ENCODE measurements at places on chromosomes 3 and 15.
A peak's percentile ranks its signal among the peaks of the same experiment; 100 is the strongest.

DNA sequence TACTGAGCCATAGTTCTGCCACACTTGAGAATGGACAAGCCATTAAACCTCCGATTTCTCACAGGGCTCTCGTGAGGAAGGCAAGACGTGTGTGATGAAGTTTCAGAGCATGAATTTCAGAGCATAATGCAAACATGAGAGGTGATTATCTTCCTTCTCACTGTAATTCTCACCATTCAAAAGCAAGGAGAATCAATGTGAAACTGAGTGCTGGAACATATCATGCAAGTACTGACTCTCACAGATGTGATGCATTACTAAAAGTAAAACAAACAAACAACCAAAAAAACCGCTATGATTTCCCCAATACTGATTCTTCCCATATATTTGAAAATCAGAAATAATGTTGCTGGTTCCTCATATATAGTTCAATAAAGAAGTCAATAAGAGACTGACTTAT, 23.7 kb downstream of the P3H2 start:
- no peak for DNase-seq

DNA sequence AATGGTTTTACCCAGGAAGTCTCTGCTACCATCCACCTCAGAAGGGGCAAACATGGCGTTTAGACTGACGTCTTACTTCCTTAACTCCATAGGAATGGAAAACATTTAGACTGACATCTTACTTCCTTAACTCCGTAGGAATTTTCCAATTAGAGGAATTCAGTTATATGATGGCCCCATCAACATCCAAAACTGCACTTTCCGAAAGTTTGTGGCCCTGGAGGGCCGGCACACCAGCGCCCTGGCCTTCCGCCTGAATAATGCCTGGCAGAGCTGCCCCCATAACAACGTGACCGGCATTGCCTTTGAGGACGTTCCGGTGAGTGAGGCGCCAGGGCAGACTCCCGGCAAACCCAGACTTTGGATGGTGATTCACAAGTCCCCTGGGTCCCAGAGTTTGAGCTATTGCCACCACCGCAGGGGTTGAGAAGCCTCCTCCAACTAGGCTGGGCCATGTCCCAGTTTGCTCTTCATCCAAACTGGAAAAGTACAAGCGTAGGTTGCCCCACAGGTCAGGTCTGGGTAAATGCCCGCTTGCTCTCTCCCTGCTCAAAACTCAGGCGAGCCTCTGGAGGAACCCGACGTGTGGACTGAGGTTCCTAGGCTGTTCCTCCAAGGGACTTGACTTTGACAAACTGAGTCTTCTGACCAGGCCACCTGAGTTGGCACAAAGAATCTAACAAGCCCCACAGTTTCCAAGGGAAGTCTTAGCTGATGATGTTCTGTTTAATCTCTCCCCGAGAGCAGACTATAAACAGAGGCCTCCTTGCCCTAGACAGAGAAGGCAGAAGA, 57.7 kb downstream of the MESD start:
- no peak for DNase-seq

DNA sequence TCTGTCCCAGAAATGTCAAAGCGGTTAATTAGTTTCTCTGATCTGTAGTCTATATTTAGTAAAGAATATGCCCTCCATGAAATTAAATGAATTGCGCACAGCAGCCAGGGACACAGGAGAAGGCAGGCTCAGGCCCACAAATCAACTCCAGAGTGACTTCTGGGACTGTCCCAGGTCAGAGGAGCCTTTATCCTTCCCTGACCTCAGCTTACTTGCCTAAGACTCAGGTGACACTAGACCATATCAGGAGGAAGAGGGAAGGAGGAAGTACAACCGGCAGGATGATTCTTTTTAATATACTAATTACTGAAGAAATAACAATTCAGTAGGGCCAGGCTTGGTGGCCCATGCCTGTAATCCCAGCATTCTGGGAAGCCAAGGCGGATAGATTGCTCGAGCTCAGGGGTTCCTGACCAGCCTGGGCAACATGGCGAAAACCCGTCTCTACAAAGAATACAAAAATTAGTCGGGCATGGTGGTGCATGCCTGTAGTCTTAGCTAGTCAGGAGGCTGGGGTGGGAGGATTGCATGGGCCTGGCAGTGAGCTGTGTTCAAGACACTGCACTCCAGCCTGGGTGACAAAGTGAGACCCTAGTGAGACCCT, 1.8 kb upstream of the GPR15 start:
- no peak for DNase-seq

DNA sequence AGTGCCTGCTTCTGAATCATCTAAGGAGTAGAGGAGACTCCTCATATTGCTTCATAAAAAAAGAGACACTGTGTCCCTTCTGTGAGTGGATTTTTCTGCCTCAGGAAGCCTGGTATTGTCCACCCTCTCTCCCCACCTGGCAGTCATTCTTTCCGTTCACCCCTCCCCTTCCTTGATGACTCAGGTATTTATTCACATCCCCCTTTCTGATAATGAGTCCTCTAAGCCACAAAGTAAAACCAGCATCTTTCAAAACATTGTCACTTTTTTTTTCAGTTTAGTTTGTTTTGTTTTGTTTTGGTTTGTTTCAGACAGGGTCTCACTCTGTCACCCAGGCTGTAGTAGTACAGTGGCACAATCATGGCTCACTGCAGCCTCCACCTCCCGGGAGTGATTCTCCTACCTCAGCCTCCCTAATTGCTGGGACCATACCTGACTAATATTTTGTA, 65.2 kb upstream of the UBE2E1 start:
- DNase-seq: peak; percentile 65

DNA sequence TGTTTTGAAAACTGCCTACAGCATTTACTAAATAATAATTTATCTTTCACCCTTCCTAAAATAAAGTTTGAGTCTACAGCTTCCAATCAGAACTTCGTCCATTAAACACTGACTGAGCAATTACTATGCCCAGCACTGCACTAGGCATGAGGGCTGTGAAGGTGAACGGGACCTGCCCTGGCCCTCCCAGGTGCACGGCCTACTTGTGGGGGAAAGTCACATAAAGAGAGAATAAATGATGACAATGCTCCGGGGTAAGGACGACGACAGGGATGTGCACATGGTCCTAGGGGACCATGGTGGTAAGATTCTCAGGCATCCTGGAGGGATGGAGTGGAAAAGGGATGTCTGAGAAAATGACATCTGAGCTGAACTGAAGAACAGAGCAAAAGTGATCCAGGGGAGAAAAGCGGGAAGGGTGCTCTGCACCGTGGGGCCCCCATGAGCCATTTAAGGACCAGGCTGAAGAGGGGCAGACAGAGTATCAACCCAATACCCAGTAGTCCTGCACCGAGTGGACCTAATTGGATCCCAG, 11.5 kb downstream of the PLA2G4F start:
- no peak for DNase-seq

GRCh38 chr3:116254541-116254940, 190.7 kb downstream of the LSAMP start:
- no peak for DNase-seq

GRCh38 chr3:69052472-69052898, 352 bp upstream of the TMF1 start:
- DNase-seq: no peak

- DNase-seq: no peak
Measured at GRCh38 chr3:45041666-45042065, 15.6 kb downstream of the CLEC3B start.

DNA sequence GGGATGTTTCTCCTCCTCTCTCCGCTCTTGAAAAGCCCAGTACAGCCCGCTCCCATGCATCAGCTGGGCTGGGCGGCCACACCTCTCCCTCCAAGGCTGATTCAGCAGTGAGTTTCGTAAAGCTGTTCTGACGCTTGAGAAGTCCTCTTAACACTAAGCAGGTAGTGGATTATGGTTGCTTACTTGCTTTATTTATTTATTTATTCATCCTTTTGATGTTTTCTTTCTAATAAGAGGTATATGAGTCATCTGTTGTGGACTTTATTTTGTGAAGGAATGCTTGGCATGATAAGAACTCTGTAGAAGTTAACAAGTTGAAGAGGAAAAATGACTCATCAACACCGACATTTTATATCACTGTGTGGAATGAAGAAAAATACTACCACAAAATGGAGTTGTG, 285.0 kb downstream of the SQOR start:
- DNase-seq: no peak

DNA sequence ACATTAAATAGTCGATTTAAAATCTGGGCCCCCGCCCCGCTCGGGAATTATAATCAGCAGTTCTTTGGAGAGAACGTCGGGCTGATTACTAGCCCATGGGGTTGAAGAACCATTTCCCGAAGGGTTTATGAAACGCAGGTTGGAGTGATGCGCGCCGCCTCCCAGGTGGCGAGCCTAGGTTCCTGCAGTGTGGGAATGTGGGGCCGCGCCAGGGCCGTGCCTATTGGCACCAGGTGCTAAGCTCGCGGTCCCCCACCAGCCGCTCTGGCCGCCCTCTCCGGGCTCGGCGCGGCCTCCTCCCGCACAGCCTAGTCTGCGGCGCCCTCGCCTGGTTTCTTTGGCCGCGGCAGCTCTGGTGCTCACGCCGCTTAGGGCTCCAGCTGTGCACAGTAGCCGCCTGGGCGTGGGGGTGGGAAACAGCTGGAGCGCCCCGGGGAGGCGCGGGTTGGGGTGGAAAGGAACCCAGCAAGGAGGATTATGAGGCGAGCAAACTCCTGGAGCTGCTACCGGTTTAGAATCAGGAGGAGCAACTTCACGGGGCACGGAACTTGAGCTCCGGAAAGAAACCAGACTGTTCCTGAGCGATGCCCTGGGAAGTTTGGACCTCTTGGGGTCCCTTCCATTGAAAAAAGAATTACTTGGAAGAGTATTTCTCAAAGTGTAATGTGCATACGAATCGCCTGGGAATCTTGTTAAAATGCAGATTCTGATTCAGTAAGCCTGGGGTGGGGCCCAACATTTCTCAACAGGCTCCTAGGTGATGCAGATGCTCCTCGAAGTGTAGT, 5.6 kb upstream of the MECOM start:
- peak; percentile 69 for DNase-seq

DNA sequence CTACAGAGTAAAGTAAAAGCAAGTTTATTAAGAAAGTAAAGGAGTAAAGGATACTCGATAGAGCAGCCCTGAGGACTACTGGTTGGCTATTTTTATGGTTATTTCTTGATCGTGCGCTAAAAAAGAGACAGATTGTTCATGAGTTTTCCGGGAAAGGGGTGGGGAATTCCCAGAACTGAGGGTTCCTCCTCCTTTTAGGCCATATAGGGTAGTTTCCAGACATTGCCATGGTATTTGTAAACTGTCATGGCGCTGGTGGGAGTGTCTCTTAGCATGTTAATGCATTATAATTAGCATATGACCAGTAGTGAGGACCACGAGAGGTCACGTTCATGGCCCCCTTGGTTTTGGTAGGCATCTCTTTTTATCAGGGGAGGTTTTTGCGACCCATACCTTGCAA, 213.1 kb downstream of the OSBPL10 start:
- no peak for DNase-seq

DNA sequence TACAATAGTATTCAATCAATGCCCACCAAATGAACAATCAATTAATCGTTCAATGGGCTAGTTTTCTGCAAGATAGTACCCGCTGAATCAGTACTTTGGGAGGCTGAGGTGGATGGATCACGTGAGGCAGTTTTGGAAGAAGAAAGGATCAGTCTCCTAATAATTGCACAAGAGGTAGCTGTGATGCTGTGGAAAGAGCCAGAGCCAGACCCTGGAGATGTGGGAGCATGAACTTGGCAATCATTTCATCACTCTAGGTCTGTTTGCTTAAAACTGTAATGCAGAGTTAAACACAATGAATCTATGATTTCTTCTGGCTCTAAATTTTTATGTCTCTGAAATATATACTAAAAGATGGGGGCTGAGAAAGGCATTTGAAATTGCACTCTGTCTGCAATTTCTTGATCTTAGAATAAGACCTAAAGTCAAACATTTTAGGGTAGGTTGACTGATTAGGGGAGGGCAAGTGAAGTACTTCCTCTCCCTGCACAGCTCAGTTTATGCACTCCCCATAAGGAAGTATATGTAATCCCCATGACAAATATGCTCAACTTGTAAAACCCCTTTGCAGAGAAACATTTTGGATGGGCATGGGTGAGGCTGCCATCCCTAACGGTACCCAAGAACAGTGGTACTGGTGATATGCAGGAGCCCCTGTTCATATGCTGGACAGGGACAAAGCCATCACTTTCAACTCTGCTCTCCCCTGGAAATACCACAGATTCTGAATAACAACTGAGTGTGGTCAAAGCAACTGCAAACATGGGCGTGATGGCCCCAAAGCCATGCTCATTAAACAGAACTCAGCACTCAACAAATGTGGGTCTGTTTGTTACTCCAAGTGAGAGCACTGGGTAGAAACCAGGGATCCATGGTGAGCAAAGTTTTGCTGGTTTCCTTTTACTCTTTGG, 28.6 kb upstream of the SPATA12 start:
- no peak for DNase-seq

DNA sequence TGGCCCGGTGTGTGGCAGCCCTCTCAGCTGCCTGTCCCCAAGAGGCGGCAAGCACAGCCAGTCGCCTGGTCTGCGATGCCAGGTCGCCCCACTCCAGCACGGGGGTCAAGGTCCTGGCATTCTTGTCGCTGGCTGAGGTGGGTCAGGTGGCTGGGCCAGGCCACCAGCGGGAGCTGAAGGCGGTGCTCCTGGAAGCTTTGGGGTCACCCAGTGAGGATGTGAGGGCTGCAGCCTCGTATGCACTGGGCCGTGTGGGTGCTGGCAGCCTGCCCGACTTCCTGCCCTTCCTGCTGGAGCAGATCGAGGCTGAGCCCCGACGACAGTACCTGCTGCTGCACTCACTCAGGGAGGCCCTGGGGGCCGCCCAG, 20.8 kb downstream of the CAND2 start:
- no peak for DNase-seq

DNA sequence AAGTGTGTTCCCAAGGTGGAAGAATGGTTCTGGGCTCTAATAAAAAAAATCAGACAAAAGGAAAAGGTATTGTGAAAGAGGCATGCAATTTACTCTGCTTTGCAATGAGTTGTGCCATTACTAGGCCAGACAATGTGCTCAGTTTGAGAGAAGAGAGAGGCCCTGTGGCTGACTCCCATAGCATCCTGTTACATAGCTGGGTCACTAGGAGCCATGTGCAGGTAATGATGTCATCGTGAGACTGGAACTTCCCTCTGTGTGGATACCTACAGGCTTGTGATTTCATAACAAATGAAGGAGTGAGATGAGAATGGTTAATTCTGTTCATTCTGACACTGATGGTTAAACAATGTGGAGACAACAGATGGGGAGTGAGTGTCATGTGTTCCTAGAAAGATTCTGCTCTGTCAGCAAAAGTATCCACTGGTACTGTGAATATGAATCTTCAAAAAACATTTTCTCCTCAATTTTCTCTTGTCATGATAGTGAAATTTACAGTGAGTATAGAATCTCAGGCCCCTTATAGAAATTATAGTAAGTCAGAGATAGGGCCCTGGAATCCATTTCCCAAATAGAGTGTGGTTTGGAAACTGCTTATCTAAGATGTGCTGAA, 648.7 kb upstream of the DPPA4 start:
- DNase-seq: no peak

- no peak for DNase-seq
Measured at GRCh38 chr15:49406352-49407118, 16.5 kb upstream of the FGF7 start.
